Endothelial cell (in vitro differentiated cells): ENCODE measurements at places on chromosomes 5 and 9.

GRCh38 chr5:112921833-112922817, at the start of gene REEP5:
REEP5 (minus strand) TSS chr5:112922227; CDS start chr5:112922190, 37 bp downstream.
- peak; percentile 90 for DNase-seq
- H3K4me1 ChIP-seq, result peaks cover 35% of the 10 kb centered on the region
- H3K27me3 ChIP-seq, result peaks cover 11% of the 10 kb centered on the region
- peak within 1 kb of the TSS; percentile 99 for H3K4me3 ChIP-seq

- no peak overlapping the region for H3K4me3 ChIP-seq
- no peaks in the 10 kb centered on the region for H3K27me3 ChIP-seq
- DNase-seq, result no peak
- H3K4me1 ChIP-seq, result peaks cover 5% of the 10 kb centered on the region
Measured at GRCh38 chr5:34639852-34640626, 16.1 kb upstream of the RAI14 start.

DNA sequence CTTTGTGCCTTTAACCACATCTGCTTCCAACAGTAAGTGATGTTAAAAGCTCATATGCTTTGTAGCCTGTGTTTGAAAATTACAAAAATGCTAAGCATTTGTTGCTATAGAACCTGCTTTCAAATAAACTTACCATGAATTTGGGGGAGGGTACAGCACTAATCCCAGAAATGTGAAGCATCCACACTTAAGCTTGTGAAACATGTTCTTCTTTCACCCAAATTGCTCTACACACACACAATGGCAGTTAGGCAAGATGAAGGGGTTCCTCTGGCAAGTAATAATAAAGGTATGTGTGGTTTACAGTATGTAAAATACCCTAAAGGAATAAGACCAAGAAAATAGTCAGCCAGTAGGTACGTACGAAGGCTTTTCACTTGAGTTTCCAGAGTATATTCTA, 165.6 kb downstream of the SMARCA2 start:
- peaks cover 14% of the 10 kb centered on the region for H3K4me1 ChIP-seq
- DNase-seq, result no peak
- no peaks in the 10 kb centered on the region for H3K36me3 ChIP-seq
- H3K27ac ChIP-seq, result no peak overlapping the region
- H3K4me3 ChIP-seq, result no peak overlapping the region

DNA sequence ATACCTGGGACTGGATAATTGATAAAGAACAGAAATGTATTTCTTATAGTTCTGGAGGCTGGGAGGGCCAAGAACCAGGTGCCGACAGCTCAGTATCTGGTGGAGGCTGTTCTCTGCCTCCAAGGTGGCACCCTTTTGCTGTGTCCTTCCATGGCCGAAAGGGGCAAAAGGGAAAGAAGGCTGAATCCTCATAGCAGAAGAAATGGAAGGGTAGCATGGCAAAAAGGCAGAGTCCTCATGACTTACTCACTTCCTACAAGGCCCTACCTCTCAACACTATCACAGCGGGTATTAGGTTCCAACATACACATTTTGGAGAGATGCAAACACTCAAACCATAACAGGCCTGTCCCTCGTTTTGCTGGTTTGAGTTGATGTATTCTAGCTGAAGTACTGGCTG, 25.1 kb upstream of the MED10 start:
- no peak for DNase-seq
- H3K27me3 ChIP-seq, result peaks cover 1% of the 10 kb centered on the region
- no peak overlapping the region for H3K27ac ChIP-seq
- H3K4me3 ChIP-seq, result no peak overlapping the region
- H3K4me1 ChIP-seq, result peaks cover 20% of the 10 kb centered on the region

GRCh38 chr9:37675661-37676060, 24.9 kb downstream of the FRMPD1 start:
- H3K4me1 ChIP-seq, result no peaks in the 10 kb centered on the region
- H3K27me3 ChIP-seq, result peaks cover 2% of the 10 kb centered on the region
- no peak overlapping the region for H3K27ac ChIP-seq
- no peak overlapping the region for H3K4me3 ChIP-seq
- no peak for DNase-seq

- H3K27ac ChIP-seq, result no peak overlapping the region
- DNase-seq, result no peak
- no peak overlapping the region for H3K4me3 ChIP-seq
- H3K36me3 ChIP-seq, result no peaks in the 10 kb centered on the region
- H3K4me1 ChIP-seq, result no peaks in the 10 kb centered on the region
Measured at GRCh38 chr9:90105773-90106172, 501.0 kb downstream of the GADD45G start.

- H3K4me1 ChIP-seq, result no peaks in the 10 kb centered on the region
- no peak overlapping the region for H3K27ac ChIP-seq
- no peaks in the 10 kb centered on the region for H3K27me3 ChIP-seq
- no peak for DNase-seq
- H3K36me3 ChIP-seq, result no peaks in the 10 kb centered on the region
- H3K4me3 ChIP-seq, result no peak overlapping the region
Measured at GRCh38 chr5:107966201-107966600, 295.5 kb upstream of the EFNA5 start.

- H3K27me3 ChIP-seq, result peaks cover 3% of the 10 kb centered on the region
- H3K4me3 ChIP-seq, result no peak overlapping the region
- no peak for DNase-seq
- no peaks in the 10 kb centered on the region for H3K36me3 ChIP-seq
- peaks cover 4% of the 10 kb centered on the region for H3K4me1 ChIP-seq
Measured at GRCh38 chr9:116843863-116844620, 156.9 kb downstream of the TRIM32 start.

DNA sequence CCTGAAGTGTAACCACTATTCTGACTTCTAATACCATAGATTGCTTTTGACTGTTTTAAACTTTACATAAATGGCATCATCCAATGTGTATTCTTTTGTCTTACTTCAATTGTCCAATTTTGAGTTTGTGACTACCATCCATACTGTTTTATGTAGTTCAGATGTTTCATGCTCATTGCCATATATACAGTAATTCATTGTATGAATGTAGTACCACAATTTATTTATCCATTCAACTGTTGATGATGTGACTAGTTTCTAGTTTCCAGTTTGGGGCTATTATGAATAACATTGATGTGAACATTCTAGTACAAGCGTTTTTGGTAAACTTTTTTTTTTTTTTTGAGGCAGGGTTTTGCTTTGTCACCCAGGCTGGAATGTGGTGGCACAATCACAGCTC, 55.1 kb downstream of the HMGCS1 start:
- peaks cover 7% of the 10 kb centered on the region for H3K27me3 ChIP-seq
- DNase-seq, result no peak
- H3K4me1 ChIP-seq, result no peaks in the 10 kb centered on the region
- no peaks in the 10 kb centered on the region for H3K36me3 ChIP-seq

GRCh38 chr9:126664900-126665643, 51.3 kb downstream of the LMX1B start:
- peaks cover 12% of the 10 kb centered on the region for H3K27me3 ChIP-seq
- H3K36me3 ChIP-seq, result no peaks in the 10 kb centered on the region
- peak overlapping the region; percentile 31 for H3K4me3 ChIP-seq

DNA sequence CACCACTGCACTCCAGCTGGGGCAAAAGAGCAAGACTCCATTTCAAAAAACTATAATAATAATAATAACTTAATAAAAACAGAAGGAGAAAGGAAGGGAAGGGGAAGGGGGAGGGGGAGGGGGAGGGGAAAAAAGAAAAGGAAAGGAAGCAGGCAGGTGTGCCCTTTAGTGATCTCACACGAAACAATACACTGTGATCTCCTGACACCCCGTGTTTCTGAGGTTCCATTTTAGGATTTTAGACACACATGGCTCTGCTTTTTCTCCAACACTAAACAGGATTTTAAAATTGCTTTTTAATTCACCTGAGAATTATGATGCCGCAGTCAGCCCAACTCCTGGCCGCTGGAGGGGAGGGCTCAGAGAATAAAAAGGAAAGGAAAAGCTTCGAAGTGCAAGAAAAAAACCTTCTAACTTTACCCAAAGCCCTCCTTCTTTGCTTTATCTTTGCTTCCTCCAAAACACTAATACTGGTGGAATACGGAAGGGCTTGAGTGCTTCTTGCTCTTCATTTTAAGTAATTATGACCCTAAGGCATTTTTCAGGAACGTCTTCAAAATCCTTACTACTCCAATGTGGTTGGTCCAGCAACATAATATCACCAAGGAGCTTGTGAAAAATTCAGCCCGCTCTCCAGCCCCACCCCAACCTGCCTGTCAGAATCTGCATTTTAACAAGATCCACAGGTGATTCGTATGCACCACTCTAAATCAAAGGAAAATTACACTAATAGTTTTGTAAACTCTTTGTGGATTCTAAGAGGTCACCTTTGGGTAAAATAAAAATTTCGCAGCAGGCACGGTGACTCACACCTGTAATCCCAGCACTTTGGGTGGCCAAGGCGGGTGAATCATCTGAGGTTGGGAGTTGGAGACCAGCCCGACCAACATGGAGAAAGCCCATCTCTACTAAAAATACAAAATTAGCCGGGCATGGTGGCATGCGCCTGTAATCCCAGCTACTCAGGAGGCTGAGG, 66.0 kb downstream of the MYO10 start:
- peak overlapping the region; percentile 18 for H3K27ac ChIP-seq
- H3K27me3 ChIP-seq, result peaks cover 8% of the 10 kb centered on the region
- H3K4me3 ChIP-seq, result no peak overlapping the region
- peaks cover 40% of the 10 kb centered on the region for H3K36me3 ChIP-seq
- peaks cover 29% of the 10 kb centered on the region for H3K4me1 ChIP-seq
- DNase-seq, result no peak

DNA sequence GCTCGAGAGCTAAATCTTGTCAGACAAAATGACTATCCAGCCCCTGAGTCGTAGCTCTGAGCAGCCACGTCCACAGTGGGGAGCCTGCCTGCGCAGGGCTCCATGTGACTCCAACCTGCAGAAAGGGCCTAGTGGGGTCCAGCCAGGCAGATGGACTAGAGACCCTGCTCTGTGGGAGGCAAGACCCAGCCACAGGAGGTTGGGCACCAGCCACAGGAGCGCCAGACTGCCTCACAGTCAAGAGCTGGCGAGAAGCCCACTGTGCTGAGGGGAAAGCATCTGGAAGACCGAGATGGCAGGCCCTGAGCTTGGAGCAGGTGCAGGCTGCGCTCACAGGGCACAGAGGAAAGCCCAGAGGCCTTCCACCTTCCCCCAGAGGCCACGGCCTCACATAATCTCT, 61.4 kb downstream of the C5orf15 start:
- no peaks in the 10 kb centered on the region for H3K4me1 ChIP-seq
- H3K4me3 ChIP-seq, result no peak overlapping the region
- peaks cover 10% of the 10 kb centered on the region for H3K27me3 ChIP-seq
- DNase-seq, result no peak

DNA sequence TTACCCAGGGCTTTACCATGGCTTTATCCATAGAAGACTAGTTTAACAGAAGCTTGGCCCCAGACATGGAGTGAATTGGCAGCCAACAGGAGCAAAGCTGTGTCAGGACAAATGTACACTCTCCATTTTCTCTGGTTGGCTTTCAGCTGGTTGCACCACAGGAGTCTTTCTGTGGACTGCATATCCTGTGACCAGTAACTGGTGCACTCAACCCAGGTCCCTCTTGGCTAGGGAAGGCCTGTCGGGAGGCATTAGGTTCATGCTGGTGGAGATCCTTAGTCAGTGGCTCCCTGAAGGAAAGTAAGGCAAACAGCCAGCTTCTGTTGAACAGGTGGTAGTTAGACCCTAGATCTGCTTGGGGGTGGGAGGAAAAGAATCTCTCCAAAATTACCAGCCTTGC, 146.9 kb upstream of the TLX3 start:
- H3K36me3 ChIP-seq, result no peaks in the 10 kb centered on the region
- peaks cover 7% of the 10 kb centered on the region for H3K4me1 ChIP-seq

GRCh38 chr9:14209399-14210345, 104.3 kb downstream of the NFIB start:
- peaks cover 36% of the 10 kb centered on the region for H3K4me1 ChIP-seq
- peaks cover 17% of the 10 kb centered on the region for H3K36me3 ChIP-seq
- no peak for DNase-seq
- peaks cover 6% of the 10 kb centered on the region for H3K27me3 ChIP-seq
- peak overlapping the region; percentile 45 for H3K27ac ChIP-seq

GRCh38 chr9:71774920-71775319, 6.6 kb upstream of the CEMIP2 start:
- H3K27ac ChIP-seq, result no peak overlapping the region
- peaks cover 1% of the 10 kb centered on the region for H3K27me3 ChIP-seq
- H3K36me3 ChIP-seq, result no peaks in the 10 kb centered on the region
- no peak overlapping the region for H3K4me3 ChIP-seq
- no peak for DNase-seq

DNA sequence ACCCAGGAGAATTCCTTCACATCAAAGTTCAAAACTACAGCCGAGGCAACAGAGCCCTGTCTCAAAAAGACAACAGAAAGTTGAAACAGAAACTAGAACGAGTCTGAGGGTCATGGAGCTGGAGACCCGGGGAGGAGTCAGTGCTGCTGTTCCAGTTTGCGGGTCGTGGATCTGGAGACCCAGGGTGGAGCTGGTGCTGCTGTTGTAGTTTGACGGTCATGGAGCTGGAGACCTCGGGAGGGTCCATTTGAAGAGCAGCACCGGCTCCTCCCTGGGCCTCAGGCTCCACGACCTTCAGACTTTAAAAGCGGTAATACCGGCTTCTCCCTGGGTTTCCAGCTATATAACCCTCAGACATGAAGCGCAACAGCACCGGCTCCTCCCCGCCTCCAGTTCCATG, 13.0 kb upstream of the LCN15 start:
- DNase-seq, result no peak
- H3K27ac ChIP-seq, result no peak overlapping the region
- peaks cover 2% of the 10 kb centered on the region for H3K4me1 ChIP-seq
- H3K27me3 ChIP-seq, result peaks cover 20% of the 10 kb centered on the region
- no peak overlapping the region for H3K4me3 ChIP-seq

- H3K4me3 ChIP-seq, result no peak overlapping the region
- no peak overlapping the region for H3K27ac ChIP-seq
- H3K36me3 ChIP-seq, result no peaks in the 10 kb centered on the region
- H3K27me3 ChIP-seq, result no peaks in the 10 kb centered on the region
- no peak for DNase-seq
- H3K4me1 ChIP-seq, result no peaks in the 10 kb centered on the region
Measured at GRCh38 chr5:91341154-91341553, 42.0 kb downstream of the ARRDC3 start.

DNA sequence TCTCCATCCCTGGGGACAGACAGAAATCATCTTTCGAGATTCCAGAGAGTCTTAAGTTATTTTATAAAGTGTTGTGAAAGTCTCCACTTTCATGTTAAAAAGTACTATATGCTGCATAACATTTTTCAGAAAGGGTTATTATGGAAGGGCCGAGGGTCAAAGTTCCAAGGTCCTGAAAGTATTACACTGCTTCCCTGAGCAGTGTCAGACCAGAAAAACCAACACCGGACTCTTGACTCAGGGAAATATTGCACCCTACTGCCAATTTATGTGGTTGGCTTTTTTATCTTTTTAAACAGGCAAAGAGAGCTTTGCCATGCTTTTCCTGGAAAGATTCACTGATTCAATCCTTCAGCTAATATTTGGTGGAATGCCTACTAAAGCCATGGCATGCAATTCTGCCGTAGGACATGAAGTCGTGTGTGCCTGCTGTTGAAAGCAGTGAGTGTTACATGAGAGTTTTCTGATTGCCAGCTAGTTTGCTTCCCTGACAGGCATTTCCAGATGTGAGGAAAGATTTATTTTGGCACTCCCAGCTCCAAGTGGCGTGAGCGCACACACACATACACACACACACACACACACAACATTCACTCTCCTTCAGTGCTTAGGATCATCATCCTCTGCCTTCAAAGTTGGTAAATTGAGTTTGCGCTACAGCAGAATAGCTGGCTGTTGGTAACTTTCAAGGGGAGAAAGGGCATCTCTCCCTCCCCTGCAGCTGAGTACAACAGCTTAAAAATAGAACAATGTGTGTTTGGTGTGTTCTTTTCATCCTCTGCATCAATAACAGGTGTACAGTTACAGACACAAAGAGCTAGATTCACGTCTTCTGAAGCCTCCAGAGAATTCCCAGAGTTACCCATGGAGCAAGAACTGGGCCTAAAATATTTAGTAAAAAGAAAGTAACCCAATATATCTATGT, 45.6 kb downstream of the SLC1A3 start:
- no peaks in the 10 kb centered on the region for H3K4me1 ChIP-seq
- H3K4me3 ChIP-seq, result no peak overlapping the region
